Activated T-helper 1 cell treated with anti-CD3 and anti-CD28 coated beads, Interleukin-2, amount 50 U/mL, for 16 hours (primary cell): ENCODE measurements at places on chromosomes 3 and 15.

GRCh38 chr3:192408647-192409200 is 318.6 kb downstream of the FGF12 start:
- no peak for DNase-seq

GRCh38 chr3:71423151-71423906 is 160.2 kb downstream of the FOXP1 start:
- no peak for DNase-seq

DNA sequence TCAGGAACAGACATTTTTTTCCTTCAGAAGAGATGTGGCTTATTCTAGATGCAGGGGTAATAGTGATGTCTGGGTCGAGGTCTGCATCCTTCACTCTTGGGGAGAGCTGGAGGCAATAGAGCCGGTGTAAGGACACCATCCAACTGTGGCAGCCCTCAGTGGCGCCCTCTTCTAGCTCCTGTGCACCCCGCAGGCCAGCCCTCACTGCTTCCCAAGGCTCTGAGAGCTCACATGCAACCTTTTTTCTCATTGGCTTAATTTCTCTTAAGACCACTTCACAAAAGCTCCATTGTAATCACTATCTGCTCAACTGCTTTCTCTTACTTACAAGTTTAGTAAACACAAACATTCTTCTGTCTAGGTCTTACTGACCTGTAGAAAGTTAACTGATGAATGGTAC is 3.9 kb upstream of the VPS8 start:
- DNase-seq, result no peak

DNA sequence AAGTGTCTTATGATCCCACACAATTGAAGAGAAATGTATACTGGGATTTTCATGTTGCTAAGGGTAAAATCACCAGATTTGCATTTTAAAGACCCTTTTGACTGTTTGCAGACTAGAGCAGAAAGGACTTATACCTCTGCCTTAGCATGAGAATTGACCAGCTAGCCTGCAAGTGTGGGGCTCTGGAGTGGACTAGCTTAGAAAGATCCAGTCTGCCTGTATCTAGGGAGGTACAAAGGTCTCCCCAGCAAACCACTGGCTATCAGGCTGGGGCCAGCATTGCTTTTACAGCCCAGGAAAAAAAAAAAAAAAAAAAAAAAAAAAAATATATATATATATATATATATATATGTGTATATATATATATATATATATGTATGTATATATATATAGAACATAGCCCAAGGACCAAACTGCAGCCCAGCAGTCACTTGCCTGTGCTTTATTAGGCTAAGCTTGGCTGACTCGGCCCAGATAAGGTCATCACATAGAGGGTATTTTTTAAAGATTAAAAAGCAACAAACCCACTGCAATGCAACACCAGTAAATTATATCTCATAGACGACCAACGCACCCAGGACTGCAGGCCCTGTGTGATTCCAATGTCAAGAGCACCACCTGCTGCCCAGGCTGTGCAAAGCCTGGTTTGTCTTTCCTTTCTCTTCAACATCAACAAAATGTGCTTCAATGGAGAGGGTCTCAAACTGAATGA is 63.7 kb downstream of the DCLK3 start:
- no peak for DNase-seq

- no peak for DNase-seq
Measured at GRCh38 chr15:74868059-74868458, 5.1 kb downstream of the SCAMP2 start.

DNA sequence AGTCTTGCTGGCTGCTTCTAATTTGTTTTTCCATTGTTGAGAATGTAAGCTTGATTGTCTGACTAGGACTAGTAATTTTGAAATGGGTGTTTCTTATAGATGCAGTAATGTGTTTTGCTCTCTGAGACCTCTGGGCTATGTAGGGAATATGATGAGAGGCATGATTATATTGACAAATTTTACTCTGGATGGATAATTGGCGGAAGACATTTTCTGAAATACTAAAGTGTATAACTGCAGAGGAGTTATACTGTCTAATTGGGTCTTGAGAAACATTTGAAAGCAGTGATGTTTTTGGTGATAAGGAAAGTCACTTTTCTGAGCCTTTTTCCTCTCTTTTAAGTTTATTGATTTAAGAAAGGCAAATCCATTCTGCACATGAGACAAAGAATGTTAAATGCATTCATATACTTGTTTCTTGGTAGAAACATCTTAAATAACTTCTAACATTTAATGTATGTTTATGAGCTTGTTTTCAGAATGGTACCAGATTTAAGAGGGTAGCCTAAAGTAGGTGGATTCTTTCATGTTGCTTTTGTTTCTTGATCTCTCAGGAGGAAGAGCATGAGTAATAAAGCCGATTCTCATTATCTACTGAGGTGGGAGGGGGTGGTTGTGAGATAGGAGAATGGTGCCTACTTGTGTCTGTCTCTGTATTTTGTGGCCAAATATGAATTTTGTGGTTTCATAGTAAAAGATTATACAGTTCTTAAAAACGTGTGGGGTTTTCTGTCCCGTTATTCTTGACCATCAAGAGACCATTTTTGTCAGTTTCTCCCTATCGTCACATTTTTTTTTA is 2.0 kb downstream of the ATP2C1 start:
- DNase-seq, result no peak

DNA sequence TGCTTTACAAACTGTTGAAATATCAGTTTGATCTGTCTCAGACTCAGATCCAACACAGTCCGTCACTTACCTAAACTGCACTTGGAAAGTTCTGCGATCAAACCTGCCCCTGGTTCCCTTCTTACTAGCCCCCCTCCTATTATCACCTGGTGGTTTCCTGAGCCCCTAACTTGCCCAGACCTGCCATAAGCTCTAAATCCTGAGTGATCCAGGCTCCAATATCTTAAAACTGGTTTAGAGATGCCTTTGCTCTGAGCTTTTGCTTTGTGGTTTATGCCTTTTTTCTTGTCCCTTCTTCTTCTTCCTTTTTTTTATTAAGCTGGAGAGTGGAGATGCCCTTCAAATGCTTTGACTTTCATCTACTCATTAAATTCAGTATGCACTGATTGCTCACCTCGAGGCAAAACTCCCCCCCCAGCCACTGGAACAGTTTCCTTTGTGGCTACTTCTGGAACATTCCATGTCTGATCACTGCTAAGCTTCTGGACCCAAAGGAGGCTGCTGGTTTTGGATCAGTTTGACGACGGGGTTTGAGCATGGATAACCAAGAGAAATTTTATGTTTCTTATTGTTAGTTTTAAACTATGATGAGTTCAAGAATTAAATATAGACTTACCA is 3.5 kb upstream of the ITGB5 start:
- no peak for DNase-seq
